CD4-positive, alpha-beta T cell treated with Interleukin-17A for 4 hours (primary cell): ENCODE measurements at places on chromosomes 6 and 20.
A peak's percentile ranks its signal among the peaks of the same experiment; 100 is the strongest.

- DNase-seq: no peak
Observed at GRCh38 chr20:35883336-35883777, 70.9 kb downstream of the SCAND1 start.

DNA sequence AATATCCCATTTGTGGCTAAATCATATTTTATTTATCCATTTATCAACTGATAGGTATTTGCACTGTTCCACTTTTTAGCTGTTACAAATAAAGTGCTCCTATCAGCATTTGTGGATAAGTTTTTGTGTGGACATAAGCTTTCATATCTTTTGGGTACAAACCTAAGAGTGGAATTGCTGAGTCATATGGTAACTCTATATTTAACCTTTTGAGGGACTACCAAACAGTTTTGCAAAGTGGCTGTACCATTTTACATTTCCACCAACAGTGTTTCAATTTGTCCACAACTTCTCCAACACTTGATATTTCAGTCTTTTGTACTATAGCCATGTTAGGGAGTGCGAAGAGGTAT lies 23.6 kb upstream of the ECHDC1 start:
- no peak for DNase-seq

DNA sequence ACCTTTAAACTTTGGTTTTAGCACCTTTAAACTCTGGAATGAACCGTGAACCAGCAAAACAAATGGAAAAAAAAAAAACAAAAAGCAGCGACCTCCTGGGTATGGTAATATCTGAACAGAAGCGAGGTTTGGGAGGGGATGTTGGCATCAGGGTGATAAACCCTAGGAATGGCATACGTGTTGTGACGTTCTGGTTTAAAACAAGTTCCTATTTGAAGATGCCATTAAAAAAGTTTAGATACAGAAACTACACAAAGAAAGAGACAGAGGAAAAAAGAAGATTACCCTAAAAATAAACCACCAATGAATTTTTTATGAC lies 60.4 kb downstream of the ATXN1 start:
- DNase-seq: no peak

- DNase-seq: no peak
Observed at GRCh38 chr6:83514466-83514865, 2.1 kb downstream of the PRSS35 start.

- peak; percentile 80 for DNase-seq
Observed at GRCh38 chr20:44056010-44056698, 130.8 kb downstream of the JPH2 start.

- DNase-seq: no peak
Observed at GRCh38 chr6:62445521-62445920, 159.5 kb upstream of the KHDRBS2 start.

DNA sequence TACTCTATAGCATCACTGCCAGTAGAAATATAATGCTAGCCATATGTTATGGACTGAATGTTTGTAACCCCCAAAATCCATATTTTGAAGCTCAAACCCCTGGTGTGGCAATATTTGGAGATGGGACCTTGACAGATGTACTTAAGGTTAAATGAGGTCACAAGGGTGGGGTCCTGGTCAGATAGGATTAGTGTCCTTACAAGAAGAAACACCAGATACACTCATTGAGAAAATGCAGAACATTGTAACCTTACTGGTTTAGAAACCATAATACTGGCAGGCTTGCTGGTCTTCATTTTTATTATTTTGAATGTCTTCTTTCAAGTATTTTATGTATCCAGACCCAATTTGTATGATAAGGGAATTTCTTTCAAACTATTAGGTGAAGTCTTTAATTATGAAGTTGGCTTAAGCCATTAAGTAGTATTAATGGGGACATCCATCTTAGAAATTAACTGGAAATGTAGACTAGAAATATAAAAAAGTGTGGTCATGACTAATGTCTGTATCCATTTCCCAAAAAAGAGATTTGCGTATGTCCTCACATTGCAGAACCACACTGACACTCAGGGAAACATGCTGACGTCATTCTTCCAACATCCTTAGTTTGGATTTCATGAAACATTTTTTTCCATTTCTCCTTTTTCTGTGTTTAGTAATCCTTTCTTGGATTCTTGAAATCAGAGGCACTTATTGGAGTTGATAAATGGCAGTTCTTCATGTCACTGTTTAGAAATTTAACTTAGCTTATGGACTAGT lies 32.4 kb downstream of the SLC16A10 start:
- DNase-seq: no peak

- no peak for DNase-seq
Observed at GRCh38 chr20:754904-755303, 13.4 kb downstream of the SLC52A3 start.

- DNase-seq: no peak
Observed at GRCh38 chr20:18477218-18477617, 10.0 kb downstream of the POLR3F start.

DNA sequence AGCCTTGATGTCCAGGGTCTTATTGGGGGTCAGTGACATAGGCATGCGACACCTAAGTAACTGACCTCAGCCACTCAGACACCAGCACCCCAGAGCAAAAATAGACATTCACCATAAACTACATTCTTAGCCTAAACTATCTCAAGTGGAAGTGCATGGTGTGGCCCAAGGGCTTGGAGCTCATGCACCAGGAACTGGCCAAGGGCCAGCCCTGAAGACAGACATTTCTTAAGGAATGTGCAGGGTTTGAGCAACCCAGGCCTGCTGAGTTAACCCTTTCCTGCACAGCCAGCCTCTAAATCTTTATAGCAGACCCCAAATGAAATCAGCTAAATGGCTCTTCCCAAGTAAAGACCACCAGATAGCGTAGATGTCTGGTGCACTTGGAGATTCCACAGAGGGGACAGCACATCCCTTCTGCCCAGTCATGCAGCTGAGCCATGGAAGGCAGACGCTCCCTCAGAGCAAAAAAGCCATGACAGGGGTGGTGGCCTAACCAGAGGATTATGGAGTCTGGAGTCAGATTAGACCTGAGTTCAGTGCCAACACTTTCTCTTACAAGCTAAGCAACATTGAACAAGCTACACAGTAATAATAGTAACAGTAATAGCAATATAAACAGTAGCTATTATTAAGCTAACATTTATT lies 222.6 kb downstream of the ZMYND8 start:
- DNase-seq: no peak

DNA sequence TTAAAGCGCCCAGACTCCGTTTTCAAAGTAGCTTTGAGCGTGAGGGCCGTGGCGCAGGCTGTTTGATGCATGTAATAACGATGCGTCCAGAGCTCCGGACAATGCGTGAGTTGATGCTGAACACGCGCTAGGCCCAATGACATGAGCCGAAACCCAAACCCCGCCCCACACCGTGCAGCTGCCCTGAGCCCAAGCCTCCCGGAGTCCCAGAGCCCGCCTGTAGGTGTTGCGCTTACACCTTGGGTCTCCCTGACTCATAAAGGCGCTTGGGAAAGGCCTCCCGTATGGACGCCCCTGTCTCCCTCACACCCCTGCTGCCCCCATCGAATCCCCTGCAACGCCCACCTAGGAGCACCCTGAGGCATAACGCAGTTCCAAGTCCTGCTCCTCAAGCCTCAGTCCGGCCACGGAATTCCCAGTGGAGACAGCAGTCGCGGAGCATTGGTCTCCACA lies 87.6 kb downstream of the ERMARD start:
- DNase-seq: no peak

DNA sequence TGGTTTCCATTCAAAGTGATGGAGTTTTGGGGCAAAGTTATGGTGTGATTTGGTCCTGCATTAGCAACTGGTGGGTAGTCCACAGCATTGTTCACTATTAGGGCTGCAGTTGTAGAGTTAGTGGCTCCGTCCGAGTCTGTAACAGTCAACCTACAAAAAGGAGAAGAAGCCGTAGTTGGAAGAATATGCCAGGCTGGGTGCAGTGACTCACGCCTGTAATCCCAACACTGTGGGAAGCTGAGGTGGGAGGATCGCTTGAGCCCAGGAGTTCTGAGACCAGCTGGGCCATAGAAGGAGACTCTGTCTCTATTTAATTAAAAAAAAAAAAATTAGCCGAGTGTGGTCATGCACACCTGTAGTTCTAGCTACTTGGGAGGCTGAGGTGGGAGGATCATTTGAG lies 69.5 kb downstream of the KIAA0319 start:
- no peak for DNase-seq

- DNase-seq: peak; percentile 23
Observed at GRCh38 chr20:3932681-3933080, 43.5 kb downstream of the PANK2 start.

GRCh38 chr20:1505361-1505760 lies 14.1 kb upstream of the SIRPB2 start:
- DNase-seq: no peak

GRCh38 chr6:141532211-141532610 lies 600.5 kb upstream of the GJE1 start:
- no peak for DNase-seq

DNA sequence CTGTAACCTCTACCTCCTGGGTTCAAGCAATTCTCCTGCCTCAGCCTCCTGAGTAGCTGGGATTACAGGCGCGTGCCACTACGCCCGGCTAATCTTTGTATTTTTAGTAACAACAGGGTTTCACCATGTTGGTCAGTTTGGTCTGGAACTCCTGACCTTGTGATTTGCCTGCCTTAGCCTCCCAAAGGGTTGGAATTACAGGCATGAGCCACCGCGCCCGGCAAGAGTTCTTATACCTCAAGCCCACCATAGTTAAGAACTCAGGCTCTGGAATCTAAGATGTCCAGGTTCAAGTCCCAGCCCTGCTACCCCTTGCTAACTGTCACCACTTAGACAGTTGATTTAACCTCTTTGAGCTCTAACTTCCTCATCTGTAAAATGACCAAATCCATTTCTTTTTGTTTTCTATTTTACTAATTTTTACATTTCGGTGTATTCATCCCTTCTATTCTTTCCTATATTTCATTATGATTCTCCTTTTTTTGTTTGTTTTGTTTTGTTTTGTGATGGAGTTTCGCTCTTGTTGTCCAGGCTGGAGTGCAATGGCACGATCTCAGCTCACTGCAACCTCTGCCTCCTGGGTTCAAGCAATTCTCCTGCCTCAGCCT lies 104.8 kb upstream of the ZNF217 start:
- DNase-seq: no peak

- DNase-seq: no peak
Observed at GRCh38 chr6:1958257-1958656, 287.1 kb downstream of the GMDS start.

GRCh38 chr6:116255246-116255800 lies 1.4 kb upstream of the TSPYL4 start:
- no peak for DNase-seq

- DNase-seq: no peak
Observed at GRCh38 chr6:170022291-170022722, 268.6 kb downstream of the DLL1 start.

GRCh38 chr20:33162753-33163152 lies 5.2 kb upstream of the BPIFA2 start:
- no peak for DNase-seq

DNA sequence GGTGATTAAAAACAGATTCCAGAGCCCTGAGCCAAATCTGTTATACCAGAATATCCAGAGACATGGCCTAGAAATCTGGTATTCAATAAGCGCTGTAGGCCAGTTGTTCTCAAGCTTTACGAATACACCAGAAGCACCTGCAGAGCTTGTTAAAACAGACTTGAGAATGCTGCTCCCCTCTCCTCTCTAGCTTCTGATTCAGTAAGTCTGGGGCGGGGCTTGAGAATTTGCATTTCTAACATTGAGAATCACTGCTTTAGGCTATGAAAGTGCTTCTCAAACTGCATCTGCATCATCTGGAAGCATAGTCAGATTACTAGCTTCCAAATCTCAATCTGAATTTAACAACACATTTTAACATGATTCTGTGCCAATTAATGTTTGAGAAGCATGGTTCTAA lies 20.5 kb upstream of the MAN1A1 start:
- no peak for DNase-seq

GRCh38 chr6:160048471-160048870 lies 73.1 kb upstream of the SLC22A1 start:
- DNase-seq: no peak

DNA sequence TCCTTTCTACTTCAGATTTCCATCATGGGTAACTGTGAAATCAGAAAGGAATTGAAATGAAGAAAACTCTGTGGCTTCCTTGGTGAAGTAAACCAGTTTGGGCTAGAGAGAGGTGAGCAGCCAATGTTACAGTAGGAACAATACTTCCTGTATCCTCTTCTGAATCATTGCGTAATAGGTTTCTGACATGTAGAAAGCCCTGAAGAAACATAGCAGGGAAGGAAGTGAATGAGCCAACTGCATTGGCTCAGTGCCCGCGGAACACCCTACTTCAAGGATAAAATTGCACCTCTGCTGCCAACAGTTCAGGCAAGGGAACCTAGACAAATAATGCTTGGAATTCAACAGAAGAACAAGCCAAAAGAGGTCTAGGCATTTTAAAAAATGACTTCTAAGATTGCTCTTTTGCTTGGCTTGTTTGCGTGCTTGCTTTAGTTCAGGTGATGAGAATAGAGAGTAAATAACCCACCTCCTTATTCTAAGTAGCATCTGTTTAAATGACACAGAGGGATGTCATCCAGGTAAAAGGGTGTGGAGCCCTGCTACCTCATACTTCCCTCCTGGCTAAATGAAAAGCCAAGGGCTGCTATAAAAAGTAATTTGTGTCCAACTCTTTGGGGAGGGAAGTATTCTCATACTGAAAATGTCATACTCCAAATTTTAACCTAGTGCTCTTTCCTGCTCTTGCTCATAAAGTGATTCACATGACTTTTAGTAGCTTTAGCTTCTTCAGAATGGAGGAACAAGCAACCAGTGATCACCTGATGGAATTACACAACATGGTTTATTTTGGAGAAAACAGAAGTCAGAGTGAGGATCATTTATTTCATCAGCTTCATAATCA lies 30.0 kb upstream of the AKIRIN2 start:
- peak; percentile 74 for DNase-seq

DNA sequence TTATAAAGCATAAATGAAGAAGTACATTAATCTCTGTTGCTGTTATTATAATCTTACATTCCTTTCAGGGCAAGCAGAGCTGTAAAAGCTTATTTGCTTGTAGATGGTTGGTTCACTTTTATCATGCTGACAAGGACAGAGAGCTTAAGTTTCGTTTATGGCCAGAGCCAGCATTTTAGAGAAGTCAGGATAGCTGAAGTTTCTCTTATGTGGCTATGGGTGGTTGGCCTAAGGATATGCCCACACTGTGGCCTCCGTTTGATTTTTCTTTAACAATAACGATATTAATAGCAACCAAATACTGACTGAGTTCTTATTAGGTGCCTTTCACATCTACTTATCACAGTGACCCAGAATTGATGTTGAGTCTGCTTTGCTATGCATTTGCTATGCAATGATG lies 78.5 kb downstream of the FARS2 start:
- DNase-seq: no peak

GRCh38 chr20:44748005-44748370 lies 2.3 kb downstream of the KCNK15 start:
- no peak for DNase-seq
